ENCODE measurements at places on chromosomes 2 and 18.

DNA sequence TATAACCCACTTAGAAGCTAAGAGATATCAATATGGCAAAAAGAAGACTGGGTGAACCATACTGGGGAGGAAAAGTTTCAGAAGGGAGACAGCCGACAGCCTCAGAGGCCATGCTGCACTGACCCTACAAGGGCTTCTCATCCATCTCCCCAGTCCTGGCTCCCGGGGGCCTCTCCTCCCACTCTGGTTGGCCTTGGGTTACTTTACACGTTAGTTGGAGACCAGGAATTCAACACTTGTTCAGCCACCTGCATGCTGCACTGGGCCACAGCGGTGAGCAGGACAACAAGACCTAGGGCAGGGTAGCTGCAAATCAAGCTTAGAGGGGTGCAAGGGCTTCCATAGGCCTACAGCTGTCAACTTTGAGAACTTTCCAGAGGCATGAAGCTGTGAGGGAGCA, 28.6 kb upstream of the IL1R2 start:
- no peak for DNase-seq

DNA sequence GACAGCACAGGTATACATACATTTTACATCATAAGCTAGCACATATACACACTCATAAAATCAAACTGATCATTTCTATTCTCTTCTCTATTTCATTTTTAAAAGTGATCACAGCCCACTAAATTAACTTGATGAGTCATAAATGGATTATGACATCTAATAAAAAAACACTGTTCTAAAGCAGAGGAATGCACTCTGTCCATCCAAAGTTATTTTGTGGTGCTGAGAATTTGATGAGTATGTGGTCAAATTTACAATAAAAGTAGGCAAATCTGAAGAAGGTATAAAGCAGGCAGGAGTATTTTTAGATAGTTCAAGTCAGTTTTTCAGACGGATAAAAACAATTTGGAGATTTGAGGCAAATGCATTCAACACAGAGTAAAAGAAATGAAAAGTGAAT, 104.4 kb downstream of the NOL4 start:
- DNase-seq, result no peak

DNA sequence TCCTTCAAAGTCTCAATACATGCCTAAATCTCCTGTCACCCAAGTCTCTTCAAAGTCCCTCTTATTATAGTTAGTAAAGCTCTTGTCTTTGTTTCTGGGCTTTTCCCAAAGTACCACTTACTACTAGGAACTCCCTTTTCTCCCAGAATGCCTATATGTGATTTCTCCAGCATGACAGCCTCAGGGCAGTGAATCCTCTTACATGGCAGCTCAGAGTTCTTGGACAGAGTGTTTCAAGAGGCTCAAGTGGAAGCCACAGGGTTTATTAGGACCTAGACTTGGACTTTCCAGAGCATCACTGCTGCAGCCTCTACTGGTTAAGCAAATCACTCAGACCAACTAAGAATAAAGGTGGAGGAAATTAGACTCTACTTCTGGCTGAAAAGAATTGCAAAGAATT, 98.9 kb downstream of the CSRNP3 start:
- no peak for DNase-seq

DNA sequence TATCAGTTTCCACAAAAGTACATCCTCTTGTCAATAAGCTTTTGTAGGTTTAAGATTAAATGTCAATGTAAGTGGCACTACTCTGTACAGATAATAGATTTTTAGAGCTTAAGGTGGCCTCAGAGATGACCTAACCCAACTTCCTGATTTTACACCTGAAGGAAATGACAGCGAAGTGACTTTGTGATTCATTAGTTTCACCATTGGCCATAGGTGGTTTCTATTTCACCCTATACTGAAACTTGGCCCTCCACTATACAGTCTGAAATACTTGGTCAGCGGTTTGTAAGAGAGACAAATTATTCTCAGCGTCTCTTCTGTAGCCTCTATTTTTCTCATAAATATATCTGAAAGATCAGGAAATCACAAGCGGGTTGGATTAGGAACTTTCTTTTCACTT, 330.4 kb upstream of the FAM98A start:
- no peak for DNase-seq

- no peak for DNase-seq
Observed at GRCh38 chr2:132816234-132816633, 146.2 kb upstream of the LYPD1 start.

DNA sequence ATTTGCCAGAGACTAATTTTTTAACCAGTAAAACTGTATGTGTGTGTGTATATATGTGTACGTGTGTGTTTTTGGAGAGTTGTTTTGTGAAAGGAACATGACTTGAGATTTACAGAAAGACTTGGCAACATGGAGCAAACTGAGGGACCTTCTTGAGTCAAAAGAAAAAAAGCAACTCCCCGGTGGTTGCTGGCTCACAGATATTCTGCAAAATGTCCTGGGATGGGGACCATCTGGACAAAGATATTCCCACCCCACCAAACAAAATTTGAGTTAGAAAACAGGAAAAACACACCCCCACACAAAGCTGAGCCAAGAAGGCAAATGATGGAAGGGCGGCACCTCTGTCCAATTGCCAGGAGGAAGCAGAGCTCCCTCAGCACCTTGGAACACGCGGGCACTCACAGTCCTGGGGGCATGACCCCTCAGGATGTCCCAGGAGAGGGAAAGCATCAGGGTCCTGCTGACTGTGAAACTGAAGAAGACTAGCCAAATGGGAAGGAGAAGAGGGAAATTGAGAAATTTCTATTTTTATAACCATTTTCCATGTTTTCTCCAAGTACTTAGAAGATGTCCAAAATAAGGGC, 290.2 kb upstream of the ACVR2A start:
- DNase-seq, result no peak

GRCh38 chr2:206193671-206194357, 34.1 kb downstream of the EEF1B2 start:
- DNase-seq, result no peak

- DNase-seq, result no peak
Observed at GRCh38 chr2:77778917-77779316, 256.7 kb upstream of the LRRTM4 start.

GRCh38 chr2:232315049-232315922, 63.3 kb upstream of the ALPP start:
- no peak for DNase-seq

GRCh38 chr2:240165661-240166060, 25.2 kb upstream of the OTOS start:
- DNase-seq, result no peak

- DNase-seq, result no peak
Observed at GRCh38 chr2:21836261-21836660, 712.5 kb downstream of the TDRD15 start.

DNA sequence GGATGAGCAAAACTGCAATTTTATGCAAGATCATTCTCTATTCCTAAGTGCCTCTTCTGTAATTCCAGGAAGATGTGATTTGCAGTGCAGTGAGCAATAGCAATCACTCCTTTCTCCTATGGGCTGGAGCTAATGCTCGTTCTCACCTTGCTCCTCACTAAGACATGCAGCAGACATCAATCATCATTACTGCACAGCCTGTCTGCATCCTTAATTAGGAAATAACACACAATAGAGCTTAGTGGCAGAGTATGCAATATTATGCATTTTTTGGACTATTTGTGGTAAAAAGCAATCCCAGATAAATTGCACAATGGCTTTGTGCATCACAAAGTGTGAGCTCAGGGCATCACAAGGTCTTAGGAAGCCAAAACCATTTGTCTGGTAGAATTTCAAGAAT, 32.6 kb upstream of the RAPH1 start:
- no peak for DNase-seq

All from NCI-H2081 (cell line).